ENCODE measurements at places on chromosomes 12 and 14. TPM values are rescaled to one million over a fixed set of nuclear protein-coding genes. Genes with fewer than 3 reads are reported as not detected.

The GLS2 gene
- 0.78 TPM for polyA plus RNA-seq

The ISCA2 gene
- 47.4 TPM for polyA plus RNA-seq

The KRT74 gene
- not detected for polyA plus RNA-seq

The EEA1 gene
- polyA plus RNA-seq: 15.9 TPM

GRCh38 chr12:56119361-56119796 lies 1.3 kb downstream of the ZC3H10 start:
- no peak for DNase-seq

GRCh38 chr12:103707446-103707845 lies 120.4 kb downstream of the STAB2 start:
- DNase-seq: no peak

The ESYT1 gene
- 82.4 TPM for polyA plus RNA-seq

DNA sequence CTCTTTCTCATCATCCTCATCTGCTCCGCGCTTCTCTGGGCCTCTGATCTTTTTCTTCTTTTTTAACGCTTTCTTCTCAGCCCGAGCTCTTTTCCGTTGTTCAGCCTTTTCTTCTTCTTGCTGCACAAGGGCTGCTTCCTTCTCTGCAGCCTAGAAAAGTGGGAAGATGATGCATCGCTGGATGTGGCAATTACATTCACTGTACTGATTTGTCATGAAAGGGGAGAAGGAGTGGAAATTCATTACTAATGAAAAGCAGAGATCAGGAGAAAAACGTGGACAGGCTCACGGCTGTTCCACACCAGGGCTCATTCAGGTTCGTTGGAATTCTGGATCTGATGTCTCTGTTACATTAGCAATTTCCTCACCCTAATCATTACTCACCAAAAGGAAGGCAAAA lies 15.1 kb downstream of the FICD start:
- no peak for DNase-seq

DNA sequence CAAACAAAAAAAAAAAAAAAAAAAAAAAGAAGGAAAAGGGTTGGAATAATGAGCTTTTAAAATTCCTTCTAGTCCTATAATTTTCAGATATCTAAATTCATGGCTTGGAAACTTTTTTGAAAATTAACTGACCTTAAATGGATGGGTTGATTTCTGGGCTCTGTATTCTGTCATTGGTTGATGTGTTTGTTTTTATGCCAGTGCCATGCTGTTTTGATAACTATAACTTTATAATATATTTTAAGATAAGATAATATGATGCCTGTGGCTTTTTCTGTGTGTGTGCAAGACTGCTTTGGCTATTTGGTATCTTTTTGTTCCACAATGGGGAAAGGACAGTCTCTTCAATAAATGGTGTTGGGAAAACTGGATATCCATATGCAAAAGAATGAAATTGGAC lies 7.3 kb downstream of the OR10G3 start:
- DNase-seq: no peak
